ENCODE measurements at places on chromosomes 11 and 22.

- DNase-seq, result no peak
These were observed 13.9 kb upstream of the GAL start for GRCh38 chr11:68670208-68670992.

- no peak for DNase-seq
These were observed 3.6 kb downstream of the IZUMO1R start for GRCh38 chr11:94308024-94308423.

DNA sequence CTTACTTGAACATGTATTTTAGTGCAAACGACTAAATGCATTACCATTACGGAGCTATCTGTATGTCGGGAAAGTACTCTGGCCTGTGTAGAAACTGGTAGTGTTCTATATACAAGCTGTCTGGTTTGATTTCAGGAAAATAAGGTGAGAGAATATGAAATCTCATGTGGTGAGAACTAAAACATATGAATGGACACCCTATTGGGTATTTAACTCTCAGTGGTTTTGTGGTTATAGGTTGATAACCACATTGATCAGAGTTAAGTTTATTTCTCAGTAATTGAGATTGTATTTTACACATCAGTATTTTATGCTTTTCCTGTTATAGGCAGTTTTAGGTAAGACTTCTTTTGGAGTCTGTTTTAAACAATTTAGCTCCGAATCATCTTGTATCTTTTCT lies 10.4 kb downstream of the ANO5 start:
- no peak for DNase-seq

GRCh38 chr11:28966951-28967350 lies 858.8 kb downstream of the METTL15 start:
- no peak for DNase-seq

DNA sequence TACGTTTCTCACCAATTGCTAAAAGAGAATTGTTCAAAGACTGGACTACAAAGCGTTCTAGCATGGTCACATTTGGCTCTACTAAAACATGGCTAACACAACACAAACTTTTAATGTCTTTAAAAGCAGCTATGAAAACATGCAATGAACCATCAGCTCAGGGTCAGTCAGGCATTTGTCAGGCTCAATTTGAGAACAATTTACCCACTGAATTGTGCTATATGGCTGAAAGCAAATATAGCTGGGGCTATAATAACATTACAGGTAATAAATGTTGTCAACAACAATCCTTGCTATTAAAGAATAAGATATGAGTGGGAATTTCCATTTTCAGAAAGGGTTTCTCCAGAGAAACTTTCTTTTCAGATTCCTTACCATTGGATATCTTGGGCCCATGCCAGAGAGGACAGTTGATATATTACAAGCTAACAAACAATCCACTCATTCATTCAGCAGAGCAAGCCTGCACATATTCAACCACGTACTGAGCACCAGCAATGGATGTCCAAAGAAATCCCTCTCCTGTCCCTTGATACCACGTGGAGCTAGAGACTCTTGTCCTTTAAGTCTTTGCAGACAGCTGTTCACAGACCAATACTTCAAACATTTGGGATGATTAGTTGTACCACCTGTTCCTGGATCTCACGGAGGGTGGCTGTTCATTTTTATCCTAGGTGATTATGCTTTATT lies 82.5 kb upstream of the DDI1 start:
- peak; percentile 97 for DNase-seq

GRCh38 chr11:80841675-80842074 lies 1400.8 kb upstream of the TENM4 start:
- no peak for DNase-seq

DNA sequence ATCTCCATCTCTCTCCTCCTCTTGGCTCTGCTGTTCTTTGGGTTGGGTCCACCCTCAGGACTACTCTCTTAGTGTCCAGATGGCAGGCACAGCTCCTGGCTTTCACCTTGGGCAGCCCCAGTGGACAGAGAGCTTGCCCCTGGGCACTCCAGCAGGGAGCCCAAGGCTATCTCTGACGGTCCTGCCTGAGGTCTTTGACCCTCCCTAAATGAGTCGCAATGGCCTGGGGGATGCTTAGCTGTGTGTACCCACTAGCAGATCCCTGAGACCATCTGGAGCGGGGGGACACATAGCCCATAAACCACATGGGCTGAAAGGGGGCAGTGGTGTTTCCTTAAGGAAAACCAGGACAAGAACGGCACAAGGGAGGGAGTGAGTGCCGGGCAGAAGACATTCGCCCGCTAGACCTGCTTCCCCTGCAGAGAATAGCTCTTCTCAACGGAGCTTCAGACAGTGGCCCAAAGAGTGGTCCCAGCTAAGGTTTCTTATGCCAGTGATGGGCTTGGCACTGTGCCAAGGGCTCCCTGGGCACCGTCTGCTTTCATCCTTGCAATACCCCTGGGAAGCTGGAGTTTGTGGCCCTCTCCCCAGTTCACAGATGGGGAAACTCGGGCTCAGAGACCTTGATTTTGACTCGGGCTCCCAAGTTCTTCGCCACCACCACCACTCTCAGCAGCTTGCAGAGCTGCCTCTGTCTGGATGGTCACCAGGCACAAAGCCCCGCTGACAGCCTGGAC lies 53.9 kb upstream of the ANO1 start:
- DNase-seq, result no peak

- no peak for DNase-seq
These were observed 278.2 kb downstream of the BRD1 start for GRCh38 chr22:49549256-49550140.

DNA sequence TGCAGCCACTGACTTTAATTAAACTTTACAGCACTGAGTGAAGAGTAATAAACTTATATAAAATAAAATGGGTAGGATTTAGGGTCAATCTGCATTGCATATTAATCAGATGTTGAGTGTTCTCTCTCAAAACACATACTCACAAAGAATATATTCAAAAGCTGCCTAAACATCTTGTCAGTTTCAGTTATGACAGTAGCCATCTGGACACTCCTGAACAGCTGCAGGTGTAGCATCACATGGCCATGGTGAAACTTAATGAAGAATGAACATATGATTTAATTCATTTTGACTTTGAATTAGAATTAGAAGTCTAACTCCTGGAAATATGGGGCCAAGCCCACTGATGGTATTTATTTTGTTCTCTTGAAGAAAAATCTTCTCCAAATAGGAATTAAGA lies 684.3 kb upstream of the RAG2 start:
- DNase-seq, result peak; percentile 74

DNA sequence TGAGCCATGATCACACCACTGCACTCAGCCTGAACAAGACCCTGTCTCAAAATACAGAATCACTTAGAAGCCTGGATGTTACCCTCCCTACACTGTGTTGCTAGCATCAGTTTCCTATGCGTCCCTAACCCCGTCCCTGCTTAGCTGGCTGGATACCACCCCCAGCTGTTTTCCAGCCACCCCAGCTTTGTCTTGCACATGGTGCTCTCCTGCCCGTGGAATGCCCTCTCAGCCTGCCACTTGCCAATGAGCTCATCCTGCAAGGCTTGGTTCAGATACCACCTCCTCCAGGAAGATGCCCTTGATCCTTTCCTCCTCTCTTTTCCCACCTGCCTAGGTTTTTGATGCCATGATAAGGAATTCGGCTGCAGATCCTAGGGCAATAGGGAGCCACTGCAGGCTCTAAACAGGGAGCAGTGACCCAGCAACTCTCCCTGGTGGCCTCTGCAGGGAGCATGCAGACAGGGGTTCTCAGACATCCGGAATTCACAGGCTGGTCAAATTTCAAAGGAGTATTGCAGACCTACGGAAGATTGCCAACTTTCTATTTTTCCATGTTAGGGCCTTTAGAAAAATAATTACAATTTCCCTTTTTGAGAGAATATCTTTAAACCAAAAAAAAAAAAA lies 52.7 kb upstream of the WNT7B start:
- DNase-seq, result no peak

DNA sequence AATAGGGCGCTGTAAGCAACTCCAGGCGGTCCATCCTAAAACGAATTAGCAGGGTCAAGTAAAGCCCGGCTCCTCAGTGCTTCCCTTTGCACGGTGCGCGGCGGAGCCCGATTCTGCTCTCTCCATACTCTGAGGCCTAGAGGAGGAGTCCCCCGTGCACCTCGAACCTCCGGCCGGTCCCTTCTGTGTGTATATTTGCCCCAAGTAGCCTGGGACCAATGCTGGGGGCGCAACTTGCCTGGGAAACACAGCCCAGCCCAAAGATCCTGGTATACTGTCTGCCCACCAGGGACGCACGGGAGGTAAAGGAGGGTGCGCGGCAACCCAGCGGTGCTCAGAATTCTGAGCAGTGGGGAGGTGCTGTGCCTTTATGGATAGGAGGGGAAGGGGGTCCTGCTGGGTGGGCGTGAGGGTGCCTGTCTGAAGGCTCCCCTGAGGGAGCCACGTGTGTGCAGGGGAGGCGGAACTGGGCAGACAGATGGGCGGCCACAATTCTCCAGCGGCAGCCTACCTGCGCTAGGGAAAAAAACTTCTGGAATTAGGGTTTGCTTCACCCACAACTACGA lies 4.8 kb upstream of the TBX1 start:
- DNase-seq, result peak; percentile 26

GRCh38 chr11:9203691-9204311 lies 61.3 kb downstream of the DENND5A start:
- no peak for DNase-seq

DNA sequence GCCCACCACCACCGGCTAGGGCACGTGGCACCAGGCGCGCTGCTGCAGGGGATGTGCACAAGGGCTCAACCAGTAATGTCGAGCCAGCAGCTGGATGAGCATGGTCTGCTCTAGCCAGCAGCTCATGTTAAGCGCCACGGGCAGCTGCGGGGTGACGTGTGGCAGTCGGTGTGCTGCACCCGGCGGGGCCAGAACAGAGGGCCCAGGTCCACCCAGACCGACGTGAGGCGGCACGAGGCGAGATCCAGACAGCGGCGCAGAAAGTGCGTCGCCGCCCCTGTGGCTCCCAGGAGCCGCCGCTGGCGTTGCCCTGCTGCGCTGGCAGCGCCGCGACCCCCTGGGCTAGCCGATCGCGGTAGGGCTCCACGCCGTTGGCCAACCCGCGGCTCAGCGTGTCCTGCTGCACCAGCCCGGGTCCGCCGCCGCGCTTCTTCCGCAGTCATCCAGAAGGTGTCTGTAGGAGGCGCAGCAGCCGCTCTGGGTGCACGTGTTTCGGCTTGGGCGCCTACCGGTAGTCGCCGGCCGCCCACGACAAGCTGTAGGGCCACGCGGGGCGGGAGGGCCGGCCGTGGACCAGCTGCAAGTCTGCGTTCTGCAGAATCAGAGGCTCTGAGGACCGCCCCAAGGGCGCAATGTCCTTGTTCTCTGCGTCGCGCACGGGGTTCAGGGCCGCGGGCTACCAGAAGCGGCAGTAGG lies 4.6 kb upstream of the GALR3 start:
- DNase-seq, result peak; percentile 61

DNA sequence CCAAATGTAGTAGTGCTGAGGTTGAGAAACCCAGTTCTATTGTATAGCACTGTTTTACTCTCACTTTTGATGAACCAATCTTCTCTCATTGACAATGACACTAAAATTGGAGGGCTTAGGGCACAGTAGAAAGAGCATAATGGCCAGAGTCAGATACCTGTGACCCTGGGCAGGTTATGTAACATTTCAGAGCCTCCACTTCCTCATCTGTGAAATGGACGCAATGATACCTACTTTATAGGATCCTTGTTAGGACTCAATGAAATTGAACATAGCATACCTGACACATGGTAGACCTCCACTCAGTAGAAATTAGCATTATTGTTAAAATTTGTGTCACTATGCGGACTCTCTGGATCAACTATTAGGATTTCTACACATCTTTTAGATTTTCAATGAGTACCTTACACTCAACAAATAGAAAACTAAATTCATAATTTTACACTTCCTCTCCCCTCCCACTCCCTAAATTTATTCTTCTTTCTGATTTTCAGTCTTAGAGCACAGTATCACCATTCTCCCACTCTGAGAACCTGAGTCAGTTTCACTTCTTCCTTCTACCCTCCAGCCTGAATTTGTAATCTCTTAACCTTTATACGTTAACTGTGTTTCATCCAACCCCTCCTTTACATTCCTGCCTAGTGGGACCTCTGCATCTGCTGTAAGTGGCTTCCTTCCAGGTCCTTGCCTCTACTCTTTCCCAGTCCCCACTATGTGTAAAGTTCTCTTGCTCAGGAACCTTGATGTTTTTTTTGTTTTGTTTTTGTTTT lies 78.3 kb downstream of the MICAL2 start:
- DNase-seq, result no peak

DNA sequence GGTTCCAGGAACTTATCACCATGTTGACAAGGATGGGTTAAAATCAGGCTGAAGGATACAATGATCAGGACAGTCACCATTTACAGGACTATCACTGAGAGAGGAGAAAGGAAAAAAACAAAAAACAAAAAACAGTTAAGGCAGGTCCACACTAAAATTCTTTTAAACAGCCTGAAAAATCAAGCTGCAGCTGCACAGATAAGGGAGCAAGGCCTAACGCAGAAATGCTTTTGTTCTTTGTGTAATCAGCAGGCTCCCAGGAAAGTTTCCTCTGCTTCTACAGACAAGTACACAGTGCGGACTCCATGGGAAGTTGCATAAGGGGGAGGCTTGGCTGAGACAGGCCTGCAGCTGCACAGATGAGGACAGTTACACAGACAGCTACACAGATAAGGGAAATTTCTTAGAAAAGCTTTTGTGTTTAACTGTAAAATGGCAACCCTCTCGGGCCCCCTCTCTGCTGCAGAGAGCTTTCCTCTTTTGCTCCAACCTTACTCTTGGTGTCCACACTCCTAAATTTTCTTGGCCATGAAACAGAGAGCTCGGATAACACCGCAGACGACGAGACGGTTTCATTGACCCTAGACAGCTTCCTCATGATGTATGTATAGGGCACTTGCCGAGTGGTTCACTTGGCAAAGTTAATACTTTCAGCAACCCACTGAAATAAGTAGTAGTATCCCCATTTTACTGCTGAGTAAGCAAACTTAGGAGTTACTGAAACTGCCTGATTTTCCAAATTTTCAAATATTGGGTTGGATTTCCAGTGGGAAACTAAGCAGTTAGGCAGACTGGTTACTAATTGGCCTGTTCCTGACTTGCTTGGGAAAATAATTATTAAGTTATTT lies 45.5 kb downstream of the PIWIL3 start:
- no peak for DNase-seq

DNA sequence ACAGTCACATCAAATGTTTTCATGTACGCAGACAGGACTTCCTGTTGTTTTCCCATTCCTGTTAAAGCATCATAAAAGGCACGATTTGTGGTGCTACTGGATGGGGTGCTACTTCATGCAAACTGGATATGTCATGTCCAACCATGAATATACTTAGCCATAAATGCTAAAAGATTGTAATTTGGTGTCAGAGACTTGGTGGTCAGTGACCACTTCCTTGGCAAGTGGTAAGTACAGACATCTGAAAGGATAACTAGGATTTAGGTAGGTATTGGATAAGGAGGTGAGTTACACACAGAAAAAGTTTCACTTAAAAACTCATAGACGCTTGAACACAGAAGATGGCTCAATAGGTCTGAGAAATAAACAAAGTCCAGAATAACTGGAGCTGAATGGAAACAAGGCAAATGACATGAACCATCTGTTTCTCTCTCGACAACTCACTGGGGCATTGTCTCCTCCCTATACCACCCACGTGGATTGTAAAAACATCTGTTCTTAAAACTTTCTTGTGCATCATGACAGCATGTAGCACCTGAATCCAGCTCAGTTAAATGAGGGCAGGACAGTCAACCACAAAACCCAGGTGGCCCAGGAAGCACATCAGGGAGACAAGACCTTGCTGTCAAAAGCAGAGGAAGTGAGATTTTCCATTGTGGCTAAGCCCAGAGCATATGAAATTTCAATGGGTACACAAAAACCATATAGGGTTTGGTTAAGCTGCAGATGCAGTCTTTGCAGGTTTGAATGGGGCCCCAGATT lies 22.1 kb upstream of the IGLL5 start:
- DNase-seq, result no peak

GRCh38 chr11:37449146-37449545 lies 851.1 kb upstream of the RAG2 start:
- DNase-seq, result peak; percentile 30

GRCh38 chr11:23087407-23087806 lies 227.1 kb upstream of the CCDC179 start:
- DNase-seq, result no peak

Measured in NCI-H524 (cell line).